CD4-positive, alpha-beta T cell treated with Interleukin-6 at 100 ng/mL for 8 hours (primary cell): ENCODE measurements at places on chromosomes 3 and 15.

- DNase-seq: no peak
These were observed 31.7 kb downstream of the EDC3 start for GRCh38 chr15:74664028-74664616.

GRCh38 chr3:16171825-16172224 lies 2.7 kb upstream of the GALNT15 start:
- no peak for DNase-seq

GRCh38 chr15:23395030-23395692 lies 40.6 kb downstream of the GOLGA8S start:
- no peak for DNase-seq

DNA sequence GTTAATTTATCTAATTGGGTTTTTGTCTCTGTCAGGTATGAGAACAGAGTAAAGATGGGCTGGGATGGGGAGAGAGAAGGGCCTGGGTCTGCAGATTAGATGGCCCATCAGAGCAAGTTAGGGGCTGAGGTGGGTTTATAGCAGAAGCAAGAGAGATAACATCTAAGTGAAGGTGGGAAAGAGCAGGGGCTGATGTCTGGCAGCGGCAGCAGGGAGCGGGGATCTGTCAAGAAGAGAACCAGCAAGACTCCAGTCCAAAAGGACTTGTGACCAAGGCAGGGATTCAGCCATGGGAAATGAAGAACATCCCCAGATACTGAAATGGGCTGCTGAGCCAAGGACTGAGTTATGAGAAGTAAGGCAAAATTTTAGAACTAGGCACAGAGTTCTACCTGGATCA lies 320.6 kb upstream of the TBL1XR1 start:
- DNase-seq: no peak

DNA sequence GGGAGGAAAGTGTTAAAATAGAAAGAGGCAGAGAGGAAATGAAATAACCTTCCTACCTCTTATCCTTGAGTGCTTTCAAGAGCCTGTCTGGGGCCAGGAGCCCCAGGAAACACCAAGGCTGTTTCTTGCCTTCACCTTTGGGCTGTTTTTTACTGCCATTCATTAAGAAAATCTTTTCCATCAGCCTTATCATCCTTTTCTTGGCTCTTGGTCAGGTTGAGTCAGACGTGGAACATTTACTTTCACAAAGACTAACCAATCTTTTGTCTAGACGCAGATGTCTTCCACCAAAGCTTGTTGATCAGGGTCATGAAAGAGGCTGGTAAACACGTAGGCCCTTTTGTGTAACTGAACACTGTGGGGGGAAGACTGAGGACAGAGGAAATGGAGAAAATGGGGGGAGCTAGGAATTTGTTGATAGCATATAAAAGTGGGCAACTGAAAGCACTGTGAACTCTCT lies 151.0 kb upstream of the THBS1 start:
- DNase-seq: no peak

DNA sequence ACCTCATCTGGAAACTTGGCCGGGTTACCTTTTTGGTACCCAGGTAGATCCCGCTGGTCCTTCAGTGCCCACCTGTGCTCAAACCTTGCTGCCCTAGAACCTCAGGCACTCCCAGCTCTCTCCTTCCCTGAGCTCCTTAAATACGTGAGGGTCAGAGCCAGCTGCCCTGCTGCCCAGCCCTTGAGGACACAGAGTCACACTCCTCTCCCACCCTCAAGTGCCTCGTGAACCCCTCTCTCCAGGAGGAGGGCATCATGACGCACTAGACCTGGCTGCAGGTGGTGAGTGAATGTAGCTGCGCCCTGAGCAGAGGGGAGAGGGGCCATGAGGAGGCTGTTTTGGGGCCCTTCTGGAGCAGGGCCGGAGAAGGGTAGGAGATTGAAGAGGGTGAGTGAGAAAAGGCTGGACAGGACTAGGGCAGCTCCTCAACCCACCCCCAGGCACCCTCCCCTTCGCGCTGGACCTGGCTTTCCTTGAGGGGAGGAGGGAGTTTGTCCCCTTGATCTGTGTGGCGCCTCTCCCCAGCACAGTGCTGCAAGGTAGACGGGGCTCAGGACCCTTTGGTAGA lies 941 bp downstream of the SLC12A8 start:
- DNase-seq: no peak

- no peak for DNase-seq
These were observed 18.6 kb downstream of the DUOX1 start for GRCh38 chr15:45148076-45149059.

DNA sequence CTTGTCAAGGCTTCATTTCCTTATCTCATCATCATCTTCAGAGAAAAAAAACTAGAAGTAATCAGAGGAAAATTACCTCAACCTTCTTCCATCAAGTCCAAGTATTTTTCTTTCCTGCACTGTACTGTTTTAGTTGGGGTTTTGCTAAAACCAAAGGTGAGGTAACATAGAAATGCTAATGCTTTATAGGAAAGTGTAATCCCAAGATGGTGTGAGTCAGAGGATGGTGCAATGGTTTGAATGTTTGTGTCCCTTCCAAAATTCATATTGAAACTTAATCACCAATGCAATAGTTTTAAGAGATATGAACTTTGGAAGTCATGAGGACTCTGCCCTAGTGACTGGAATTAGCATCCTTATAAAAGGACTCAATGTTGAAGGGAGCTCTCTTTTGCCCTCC lies 79.5 kb downstream of the KBTBD8 start:
- no peak for DNase-seq

DNA sequence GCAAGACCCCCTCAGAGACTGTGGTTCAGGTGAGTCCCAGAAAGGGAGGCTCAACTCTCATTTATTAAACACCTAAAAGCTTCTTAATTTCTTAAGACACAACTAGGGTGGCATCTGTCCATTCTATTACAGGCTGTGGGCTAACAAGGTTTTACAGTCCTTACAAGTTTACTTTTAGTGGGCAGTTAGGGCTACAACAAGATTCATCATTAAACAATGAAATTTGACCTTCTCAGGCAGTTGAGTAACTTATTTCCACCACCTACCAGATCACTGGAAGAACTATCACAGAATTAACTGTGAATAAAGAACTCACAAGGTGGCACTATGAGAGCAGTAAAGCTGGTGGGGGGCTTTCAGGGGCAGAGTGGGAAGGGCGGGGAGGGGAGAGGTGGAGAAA lies 132.6 kb downstream of the PLD1 start:
- no peak for DNase-seq

DNA sequence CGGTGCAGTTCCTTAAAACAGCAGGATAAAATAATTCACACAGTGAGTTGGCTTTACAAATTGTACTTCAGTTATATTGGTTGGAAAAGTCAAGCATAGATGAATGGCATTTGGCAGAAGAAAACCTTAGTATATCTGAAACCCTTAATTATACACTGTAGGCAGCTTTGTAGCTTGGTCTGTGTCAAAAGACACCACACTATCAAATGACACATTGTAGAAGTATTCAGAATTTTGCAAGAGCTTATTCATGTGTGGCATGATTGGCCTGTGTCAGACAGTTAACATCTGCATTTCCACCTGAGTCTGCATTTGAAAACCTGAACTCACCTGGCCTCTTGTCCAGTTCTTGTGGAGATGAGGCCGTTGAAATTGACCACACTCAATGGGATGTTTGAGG lies 13.8 kb downstream of the TMEM266 start:
- no peak for DNase-seq

- DNase-seq: no peak
These were observed 440.7 kb upstream of the THBS1 start for GRCh38 chr15:39140060-39140604.

- DNase-seq: no peak
These were observed 46.1 kb downstream of the FBLN2 start for GRCh38 chr3:13594991-13595421.

DNA sequence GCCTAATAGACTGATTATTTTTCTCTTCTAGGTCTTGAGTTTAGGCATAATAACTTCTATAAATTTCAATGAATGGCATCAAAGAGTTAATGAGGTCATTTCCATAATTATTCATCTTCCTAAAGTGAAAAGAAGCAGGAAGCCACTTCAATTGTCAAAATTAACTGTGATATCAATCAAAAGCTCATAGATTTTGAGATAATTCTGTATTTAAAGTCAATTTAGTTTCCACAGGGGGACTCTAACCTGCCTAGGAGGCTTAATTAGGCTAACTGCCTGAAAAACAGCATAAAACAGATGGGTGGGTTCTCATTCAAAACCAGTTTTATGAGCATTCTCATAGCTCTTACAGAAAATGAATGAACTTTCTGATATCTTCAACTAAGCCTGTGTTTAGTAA lies 177.8 kb downstream of the OTOL1 start:
- no peak for DNase-seq

DNA sequence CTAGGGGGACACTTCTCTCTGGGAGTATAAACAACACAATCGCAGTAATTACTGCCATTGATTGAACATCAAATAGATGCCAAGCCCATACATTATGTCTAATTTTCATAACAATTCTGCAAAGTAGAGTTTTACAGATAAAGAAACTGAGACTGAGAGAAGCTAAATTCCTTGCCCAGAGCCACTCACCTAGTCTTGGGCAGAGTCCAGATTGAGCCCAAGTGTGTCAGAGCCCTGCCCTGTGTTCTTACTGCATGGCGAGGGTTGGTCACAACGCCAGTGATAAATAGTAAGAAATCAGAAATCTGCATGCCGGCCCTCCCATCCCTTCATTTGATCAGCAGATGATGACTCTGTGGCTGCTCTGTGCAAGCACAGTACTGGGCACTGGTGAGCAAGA lies 106.3 kb downstream of the C3orf70 start:
- no peak for DNase-seq

DNA sequence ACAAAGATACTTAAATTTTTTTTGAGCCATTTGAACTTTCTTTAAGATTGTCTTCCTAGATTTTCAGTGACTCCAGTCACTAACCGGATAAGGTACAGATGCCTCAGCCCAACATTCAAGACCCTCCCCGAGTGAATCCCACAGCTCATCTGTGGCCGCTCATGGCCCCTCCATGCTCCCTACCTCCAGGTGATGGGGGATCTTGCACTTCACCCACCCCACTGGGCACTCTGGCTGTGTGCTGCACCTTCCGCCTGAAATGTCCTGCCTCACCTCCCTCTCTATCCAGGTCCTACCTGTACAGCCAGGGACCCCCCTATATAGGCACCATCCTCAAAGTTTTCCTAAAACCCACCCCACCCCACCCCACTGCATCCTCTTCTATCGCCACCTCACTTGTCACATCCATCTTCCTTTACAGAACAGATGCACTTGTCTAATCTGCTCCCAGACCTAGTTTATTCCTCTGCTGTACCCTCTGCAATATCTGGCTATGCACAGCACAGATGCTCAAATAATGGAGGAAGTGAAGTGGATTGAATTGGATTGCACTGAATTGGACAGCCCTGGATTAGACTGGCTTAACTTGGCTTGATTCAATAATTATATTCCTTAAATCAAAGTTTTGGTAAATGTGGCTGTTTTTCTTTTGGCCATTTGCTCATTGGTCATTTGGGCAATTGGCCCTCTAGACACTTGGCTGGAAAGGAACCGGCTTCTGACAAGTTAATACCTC lies 24.5 kb downstream of the NTRK3 start:
- DNase-seq: no peak

DNA sequence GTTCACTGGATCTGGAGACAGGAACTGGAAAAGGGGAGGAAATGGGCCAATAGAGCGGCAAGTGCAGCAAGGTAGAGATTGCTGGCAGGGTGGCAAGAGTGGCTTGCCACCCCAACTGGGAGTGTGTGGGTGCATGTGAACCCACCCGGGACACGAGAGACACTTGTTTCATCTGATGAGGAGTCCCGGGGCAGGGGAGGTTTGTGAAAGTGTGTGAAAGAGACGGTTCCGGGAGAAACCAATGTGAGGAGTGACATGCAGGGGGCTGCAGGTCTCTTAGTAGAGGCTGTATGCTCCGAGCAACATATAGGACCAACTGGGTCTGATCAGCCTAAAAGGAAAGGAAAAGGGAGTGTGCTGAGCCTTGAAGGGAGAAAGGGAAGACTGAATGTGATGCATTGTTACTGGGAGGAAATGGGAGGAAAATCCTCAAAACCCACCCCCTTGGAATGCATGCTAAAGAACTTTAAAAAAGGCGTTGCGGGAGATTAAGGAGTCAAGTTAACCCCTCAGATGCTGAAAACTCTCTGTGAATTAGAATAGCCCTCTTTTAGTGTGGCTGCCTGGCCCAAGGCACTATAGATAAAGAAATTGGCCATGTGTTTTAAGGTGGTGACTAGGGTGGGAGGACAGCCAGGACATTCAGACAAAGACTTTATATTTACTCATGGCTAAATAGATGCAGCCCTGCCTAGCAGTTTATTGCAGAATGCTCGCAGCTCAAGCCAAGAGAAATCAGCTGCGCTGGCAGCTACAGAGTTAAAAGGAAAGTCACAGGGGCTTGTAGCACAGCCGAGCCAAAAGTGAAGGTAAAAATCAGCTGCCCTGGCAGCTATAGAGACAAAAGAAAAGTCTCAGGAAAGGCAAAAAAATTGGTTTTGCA lies 9.1 kb upstream of the SLC9C1 start:
- DNase-seq: no peak

DNA sequence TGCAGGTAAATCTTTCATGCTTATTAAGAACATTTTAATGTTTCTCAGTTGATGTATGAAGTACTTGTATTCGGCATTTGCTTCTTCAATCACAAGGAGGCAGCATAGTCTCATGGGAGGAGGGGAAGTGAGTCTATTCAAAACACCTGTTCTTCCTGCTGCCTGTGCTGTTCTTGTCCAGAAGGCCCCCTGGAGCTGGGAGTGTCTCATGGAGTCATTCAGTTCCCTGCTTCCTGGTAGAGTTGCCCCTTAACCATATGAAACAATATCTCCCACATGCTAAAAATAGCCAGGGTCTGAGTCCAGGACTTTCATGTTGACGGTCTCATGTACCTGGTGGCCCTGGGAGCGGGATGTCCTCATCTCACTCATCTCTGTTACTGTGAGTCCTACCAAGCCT lies 15.5 kb upstream of the PPP1R2 start:
- peak; percentile 67 for DNase-seq
